CD4-positive, alpha-beta T cell treated with Interleukin-2 at 100 ng/mL for 4 hours (primary cell): ENCODE measurements at places on chromosomes 7 and 10.

DNA sequence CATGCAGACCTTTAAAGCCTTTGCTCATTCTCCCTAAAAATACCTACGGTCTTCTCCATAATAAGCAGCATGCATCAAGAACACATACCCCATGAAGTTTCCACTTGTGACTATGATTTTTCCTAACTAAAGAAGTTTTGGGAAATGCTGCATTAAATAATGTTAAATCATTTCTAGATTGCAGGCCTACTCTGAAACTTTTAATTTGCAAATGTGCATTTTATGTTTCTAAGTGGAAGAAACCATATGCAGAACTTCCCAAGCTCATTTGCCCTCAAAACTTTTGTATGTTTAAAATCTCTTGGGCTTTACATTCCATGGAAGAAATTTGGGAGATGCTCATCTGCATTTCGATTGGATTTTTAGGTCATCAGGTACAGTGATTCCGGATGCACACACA, 63.6 kb downstream of the ITGB8 start:
- no peak for DNase-seq

GRCh38 chr7:74657692-74658177, at the start of gene GTF2I:
TSS of gene GTF2I (plus strand) at chr7:74657718. CDS start at chr7:74689129, 31,411 bp downstream.
- DNase-seq: no peak

DNA sequence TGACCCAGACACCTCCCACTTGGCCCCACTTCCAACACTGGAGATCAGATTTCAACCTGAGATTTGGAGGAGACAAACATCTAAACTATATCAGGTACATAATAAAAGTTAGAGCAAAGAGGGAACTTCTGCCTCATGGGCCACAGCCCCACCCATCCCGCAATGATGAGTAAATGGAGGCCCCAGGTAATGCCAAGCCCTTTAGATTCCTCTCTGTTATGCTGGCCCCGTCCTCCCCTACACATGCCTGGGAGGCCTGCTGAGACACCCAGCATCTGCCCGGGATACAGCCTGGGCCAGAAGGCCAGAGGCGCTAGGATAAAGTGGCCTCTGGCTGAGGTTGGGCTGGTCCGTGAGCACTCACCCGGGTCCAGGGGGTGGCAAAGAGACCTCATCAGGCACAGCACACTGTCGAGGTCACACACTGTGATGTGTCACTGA, 185.5 kb upstream of the SH2B2 start:
- no peak for DNase-seq

GRCh38 chr10:110898391-110898790, 20.6 kb downstream of the BBIP1 start:
- no peak for DNase-seq

DNA sequence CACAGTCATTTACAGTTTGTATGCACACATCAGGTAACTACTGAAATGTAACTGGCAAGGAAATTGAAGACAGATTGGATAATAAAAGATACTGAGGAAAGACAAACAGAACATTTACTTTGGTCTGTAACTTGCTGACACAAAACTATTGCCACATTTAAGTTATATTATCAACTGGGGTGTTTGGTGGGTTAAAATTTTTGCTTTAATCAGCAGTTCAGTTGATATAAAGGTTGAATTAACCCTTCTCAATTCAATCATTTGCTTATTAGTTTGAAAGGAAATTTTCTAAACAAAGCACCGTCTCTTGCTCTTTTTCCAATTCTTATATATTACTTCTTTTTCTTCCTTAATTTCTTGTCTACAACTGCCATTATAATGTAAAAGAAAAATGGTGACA, 102.4 kb downstream of the TMEM26 start:
- no peak for DNase-seq

GRCh38 chr10:123666318-123667236, at the start of gene GPR26:
TSS of gene GPR26 (plus strand) at chr10:123666355. CDS start at chr10:123666408, 53 bp downstream.
- DNase-seq: no peak

- DNase-seq: no peak
Measured at GRCh38 chr10:31116226-31116625, 84.6 kb upstream of the ZNF438 start.

DNA sequence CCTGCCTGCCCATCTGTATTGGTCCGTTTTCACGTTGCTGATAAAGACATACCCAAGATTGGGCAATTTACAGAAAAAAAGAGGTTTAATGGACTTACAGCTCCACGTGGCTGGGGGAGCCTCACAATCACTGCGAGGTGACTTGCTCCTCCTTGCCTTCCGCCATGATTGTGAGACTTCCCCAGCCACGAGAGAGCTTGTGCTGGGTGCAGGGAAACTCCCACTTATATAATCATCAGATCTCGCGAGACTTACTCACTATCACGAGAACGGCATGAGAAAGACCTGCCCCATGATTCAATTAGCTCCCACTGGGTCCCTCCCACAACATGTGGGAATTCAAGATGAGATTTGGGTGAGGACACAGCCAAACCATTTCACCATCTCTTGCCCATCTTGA, 111.8 kb downstream of the MYL10 start:
- no peak for DNase-seq

DNA sequence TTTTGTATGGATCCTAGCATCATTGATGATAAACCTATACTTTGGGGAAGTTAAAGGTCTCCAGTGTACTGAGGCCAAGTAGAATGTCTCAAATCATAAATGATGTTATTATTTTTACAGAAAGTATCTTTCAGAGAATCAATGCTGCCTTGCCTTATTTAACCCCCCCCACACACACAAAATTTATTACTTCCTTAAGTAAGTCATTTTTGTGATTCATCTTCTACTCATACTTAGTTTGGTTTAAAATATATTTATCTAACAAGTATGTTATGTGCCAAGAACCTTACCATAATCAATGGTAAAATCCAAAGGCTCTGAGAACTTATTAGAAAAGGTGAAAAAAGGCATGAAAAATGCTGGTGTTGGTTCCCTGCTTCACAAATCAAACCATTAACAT, 18.8 kb upstream of the CLDN12 start:
- no peak for DNase-seq

DNA sequence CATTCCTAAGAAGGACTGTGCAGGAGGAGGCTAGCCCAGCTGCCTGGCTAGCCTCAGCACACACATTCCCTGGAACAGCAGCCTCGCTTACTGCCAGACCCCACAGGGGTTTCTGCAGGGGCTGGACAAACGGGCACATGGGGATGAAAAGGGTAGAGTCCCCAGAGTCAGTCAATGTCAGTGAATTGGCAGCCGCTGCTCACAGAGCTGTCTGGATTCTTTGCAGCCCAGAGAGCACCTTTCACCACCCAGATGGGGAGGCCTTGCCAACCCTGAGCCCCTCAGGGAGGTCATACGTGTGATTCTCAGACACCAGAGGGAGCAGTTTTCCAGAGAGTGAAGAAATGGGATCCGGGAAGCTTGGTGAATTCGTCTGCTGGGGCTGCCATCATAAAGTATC, 143.3 kb downstream of the KCNMA1 start:
- DNase-seq: no peak

DNA sequence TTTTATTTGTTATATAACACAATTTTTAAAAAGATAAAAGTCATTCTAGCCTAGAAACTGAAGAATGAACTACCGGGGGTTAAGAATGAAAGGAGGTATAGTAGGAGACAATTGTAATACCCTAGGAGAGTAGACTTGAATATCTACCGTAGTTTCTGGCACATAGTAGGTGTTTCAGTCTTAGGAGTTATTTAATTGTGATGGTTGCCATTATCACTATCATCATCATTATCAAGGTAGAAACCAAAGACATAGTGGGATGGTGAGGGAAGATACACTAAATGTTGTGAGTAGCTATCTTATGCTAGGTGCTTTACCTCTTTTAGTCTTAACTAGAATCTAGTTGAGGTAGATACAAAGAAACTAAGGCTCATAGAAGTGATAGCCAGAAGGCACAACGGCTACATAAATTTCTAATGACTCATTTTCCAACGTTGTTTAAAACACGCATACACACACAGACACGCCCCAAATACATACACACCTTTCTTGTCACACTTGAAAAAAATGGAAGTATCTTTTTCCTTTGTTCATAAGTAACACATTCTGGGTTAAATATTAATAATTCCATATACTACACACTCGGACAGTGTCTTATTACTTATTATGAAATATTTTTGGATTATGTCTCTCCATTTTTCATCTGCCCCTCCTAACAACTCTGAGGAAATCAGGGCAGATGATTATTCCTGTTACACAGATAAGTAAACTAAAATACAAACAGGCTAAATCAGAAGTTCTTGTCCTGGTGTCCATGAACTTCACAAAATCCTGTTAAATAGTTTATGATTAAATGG, 2.0 kb upstream of the ANLN start:
- DNase-seq: no peak

DNA sequence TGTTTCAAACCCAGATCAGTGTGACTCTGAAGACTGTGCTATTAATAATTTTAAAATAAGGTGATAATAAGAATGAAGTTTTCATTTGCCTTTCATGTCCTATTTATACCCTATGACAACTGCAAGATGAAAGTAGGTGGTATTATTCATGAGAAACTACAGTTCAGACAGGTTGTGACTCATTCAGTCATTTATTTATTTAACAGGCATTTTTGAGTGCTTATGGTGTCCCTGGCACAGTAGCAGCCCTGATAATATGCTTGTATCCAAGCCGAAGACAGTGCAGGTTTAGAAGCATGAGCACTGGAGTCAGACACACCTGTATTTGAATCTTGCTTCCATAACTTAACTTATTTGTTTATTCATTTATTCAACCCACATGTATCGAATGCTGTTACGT, 87.1 kb downstream of the FZD1 start:
- DNase-seq: no peak

DNA sequence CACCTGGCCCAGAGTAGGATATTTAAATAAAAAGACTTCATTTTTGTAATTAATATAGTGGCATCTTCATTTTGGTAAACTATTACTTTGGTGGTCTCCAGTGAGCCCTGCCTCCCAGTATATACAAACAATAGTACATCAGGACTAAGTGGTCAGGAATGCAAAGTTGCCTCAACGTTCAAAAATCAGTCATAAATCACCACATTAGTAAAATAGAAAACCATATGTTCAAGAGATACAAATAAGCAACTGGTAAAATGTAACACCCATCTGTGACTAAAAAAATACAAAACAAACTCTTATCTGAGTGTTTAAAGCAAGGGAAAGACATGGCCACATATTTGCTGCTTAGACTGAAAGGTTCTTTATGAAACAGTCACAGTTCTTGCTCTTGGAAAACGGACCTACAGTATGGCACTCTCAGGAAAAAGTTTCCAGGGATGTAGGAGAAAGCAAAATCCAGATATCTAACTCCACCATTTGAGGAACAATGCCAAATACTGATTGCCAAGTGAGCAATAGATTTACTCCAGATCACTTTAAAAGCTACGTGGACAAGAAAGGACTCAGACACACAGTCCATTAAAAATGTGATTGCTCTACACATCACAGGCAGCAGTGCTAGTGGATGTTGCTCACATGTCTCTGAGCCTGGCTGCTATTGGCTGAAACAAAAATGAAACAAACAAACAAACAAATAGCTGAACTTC, 15.1 kb upstream of the RHOBTB1 start:
- DNase-seq: no peak

GRCh38 chr7:18003286-18003994, 24.2 kb downstream of the PRPS1L1 start:
- DNase-seq: no peak

- DNase-seq: no peak
Measured at GRCh38 chr10:47442351-47442750, 41.6 kb downstream of the ANXA8 start.

- DNase-seq: no peak
Measured at GRCh38 chr7:42241424-42241823, 4.4 kb upstream of the GLI3 start.

GRCh38 chr7:143177374-143178119, 5.7 kb upstream of the TAS2R39 start:
- no peak for DNase-seq

DNA sequence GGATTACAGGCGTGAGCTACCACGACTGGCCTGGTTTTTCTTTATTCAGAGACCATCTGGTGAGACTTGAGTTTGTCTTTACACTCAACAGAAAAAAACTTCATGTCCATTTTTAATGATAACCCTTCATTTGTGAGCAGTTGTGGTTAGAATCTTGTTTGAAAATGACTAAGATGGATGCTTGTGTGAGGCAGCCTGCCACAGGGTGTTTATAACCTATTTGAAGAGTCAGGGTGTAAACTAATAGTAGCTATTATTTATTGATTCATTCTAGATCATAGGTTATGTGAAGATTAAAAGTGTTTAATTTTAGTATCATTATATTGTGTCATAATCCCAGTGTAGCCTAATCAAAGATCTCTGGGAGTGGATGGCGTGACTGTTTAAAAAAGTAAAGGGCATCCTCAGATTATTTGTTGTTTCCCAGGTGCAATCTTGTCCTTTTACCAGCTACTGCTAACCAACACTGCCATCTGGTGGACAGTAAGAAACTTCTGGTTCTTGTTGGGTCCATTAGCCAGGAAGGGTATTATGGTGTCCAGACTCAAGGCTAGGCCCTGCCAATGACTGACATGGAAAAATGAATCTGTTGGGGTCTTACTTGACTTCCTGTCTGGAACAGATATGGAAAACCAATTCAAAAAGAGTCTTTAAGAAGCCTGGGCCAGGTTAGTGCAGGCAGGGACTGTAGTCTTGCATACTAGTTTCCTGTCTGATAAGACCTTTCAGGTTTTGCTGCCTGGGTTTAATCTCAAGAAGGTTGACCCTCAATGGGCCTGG, 24.9 kb downstream of the NRBF2 start:
- DNase-seq: peak; percentile 74

DNA sequence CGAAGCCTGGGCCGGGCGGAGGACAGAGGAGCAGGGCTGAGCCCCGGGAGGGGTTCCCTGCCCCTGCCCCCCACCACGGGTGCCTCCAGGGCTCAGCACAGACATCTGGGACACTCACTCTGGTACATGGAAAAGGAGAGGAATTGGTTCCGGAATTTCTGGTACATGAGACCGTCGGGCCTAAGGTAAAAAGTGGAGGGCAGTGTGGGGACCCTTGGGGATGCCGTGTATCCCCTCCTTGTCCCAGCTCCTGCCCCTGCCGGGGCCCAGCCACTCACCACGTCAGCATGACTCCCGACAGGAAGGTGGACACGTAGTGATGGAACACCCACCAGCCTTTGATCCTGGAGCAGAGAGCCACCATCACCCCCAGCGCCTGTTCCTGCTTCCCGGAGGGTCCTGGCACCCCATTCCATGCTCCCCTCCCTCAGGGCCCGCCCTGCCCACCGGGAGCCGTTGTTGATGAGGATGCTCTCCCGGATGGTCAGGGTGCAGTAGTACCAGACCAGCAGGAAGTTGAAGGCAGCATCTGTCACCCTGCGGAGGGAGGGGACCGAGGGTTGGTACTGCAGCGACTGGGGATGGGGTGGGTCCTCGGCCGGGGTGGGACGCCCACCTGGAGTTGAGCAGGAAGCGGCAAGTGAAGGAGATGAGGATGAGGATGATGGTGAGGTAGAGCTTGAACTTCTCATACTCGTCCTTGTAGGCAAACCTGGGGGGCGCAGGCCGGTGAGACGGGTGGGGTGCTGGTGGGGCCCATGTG, 6.4 kb downstream of the TMEM120A start:
- DNase-seq: no peak

DNA sequence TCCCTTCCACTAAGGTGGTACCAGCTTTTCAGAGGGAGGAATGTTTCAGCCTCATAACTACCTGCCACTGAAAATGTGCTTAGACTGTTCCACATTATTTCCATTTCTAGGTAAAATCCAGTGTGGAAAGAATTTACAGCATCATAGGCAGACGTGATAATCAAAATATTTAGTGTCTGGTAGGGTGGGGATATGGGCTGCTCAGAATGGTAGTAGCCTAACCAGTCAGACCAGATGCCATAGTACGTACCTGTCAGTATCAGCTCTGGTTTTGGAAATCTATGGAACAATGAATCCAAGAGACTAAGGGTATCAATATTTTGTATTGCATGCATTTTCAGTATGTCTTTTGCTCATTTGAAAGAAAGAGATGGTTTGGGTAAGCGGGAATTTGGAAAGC, 76.8 kb upstream of the APBB1IP start:
- DNase-seq: no peak
